ENCODE measurements at places on chromosomes 1 and 21. TPM values are rescaled to one million over a fixed set of nuclear protein-coding genes. Genes with fewer than 3 reads are reported as not detected.

Gene SLC19A1
- 1.7 TPM for polyA plus RNA-seq

Gene HDGF
- 126 TPM for polyA plus RNA-seq

Gene RABIF
- polyA plus RNA-seq: 15.8 TPM

Gene ZNF593OS
- not detected for polyA plus RNA-seq

Gene FLG
- not detected for polyA plus RNA-seq

Gene PAX7
- not detected for polyA plus RNA-seq

Gene GAS5
- 451 TPM for polyA plus RNA-seq

Gene PKP1
- polyA plus RNA-seq: 0.06 TPM

Gene GREM2
- polyA plus RNA-seq: 26.1 TPM

Gene RIIAD1
- not detected for polyA plus RNA-seq

Gene SPRR2B
- polyA plus RNA-seq: not detected

Gene FLVCR1
- polyA plus RNA-seq: 2.9 TPM

Gene OR2G6
- not detected for polyA plus RNA-seq

Gene HECTD3
- polyA plus RNA-seq: 33.7 TPM

Gene MLLT11
- polyA plus RNA-seq: 10.4 TPM

Gene TMPRSS3
- not detected for polyA plus RNA-seq

Gene LPGAT1
- polyA plus RNA-seq: 15.3 TPM

Gene NPPB
- not detected for polyA plus RNA-seq

Gene PEX11B
- polyA plus RNA-seq: 41.3 TPM

Gene RCSD1
- polyA plus RNA-seq: 0.05 TPM

Gene ALX3
- not detected for polyA plus RNA-seq

Gene GPR25
- polyA plus RNA-seq: not detected

Gene CSRP1
- 438 TPM for polyA plus RNA-seq

All from fibroblast of lung (primary cell).